ENCODE measurements at places on chromosomes 4 and X.

DNA sequence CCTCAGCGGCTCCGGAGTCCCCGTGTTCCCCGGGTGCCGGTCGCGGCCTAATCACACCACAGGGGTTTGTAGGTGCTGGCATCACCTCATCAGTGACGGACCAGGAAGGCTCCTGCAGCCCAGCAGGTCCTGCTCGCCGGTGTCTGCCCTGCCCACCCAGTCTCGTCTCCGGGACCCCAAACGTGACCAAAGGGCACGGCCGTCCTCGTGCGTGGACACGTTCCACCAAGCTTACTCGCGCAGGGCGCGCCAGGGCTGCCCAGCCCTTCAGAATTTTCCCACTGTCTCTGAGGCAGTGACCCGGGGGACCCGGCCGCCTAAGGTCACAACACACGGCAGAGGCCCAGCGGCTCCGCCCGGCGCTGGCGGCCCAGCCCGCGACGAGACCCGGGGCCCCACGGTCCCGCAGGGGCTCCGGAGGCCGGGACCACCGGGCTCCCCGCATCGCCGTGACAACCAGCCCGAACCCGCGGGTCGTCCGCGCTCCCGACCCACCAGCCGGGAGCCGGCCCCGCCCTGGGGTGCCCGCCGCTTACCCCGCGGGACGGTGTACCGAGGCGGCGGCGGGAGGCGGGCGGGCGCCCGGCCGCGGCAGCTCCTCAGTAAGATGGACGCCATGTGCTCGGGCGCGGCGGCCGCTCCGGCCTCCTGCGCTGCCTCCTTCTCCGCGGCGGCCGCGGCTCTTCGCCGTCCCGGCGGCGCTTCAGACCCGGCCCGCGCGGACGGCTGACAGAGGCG lies 454 bp downstream of the LETM1 start:
- DNase-seq, result no peak

DNA sequence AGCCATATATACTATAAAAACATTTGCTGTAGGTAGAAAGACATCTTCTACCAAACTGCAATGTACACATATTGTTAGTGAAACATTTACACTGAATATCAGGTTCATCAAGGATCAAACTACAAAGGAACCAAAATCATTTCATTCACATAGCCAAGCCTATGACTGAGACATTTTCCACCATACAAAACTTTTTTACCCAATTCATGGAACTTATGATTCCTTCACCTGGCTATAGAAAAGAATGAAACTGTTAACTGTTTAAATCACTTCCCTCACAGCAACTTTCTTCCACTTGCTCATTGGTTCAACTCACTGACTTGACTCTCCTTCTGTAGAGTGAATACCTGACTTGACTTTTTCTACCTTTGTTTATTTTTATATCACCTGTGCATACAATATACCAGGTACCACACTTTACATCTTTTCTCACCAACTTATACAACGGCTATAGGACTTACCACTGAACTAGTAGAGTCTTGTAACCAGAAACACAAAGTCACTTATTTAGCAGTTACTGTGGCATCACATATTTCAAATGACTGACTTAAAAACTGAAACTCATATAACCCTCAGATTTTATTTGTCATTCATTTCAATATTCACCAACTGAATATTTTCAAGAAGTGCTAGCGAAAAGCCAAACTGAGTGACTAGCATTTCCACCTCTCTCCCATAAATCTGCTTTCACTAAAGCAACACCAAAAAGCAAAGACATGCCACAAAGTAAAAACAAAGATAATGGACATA lies 30.9 kb downstream of the CAMK2D start:
- DNase-seq, result no peak

- no peak for DNase-seq
Measured at GRCh38 chr4:11773798-11774197, 345.1 kb upstream of the HS3ST1 start.

GRCh38 chr4:58090539-58090938 lies 980.4 kb upstream of the IGFBP7 start:
- no peak for DNase-seq

GRCh38 chrX:13090027-13090338 lies 45.6 kb upstream of the FAM9C start:
- DNase-seq, result no peak

- no peak for DNase-seq
Measured at GRCh38 chrX:11781133-11781532, 23.1 kb downstream of the MSL3 start.

Data from activated CD8-positive, alpha-beta memory T cell treated with anti-CD3 and anti-CD28 coated beads for 4 hours (primary cell).